ENCODE measurements at places on chromosomes 3 and 15.

DNA sequence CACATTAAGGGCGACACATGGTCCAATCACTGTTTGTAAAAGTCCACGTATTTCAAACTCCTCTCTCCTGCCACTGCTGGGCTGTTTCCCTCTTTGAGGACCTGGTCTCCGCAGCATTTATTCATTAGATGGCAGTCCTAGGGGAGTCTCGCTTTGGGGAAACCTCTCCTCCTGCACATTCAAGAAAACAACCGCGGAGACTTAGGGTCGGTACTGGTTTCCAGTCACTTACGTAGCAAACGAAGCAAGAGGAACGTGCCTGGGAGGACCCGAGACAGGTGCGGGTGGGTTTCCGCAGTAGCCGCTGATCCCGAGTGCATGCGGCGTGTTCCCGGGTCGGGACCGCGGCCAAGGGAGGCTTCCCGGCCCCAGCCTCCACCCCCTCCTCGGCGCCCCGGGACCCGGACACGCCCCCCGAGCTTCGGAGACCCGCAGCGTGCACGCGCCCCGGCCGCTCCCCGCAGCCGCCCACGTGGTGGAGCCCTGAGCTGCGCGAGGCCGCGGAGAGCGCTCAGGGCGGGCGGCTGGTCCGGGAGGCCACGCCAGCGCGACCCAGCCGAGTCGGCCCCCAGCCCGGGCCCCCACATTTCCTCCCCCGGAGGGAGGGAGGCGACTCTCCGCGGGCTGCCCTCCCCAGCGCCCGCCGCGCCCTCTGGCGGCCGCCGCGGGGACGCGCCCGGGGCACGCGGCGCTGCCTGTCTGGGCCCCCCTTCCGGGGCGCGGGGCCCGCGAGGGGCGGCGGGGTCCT lies 1.1 kb upstream of the IGF1R start:
- DNase-seq: peak; percentile 42

GRCh38 chr3:33716227-33716626 lies 1.8 kb downstream of the CLASP2 start:
- no peak for DNase-seq

DNA sequence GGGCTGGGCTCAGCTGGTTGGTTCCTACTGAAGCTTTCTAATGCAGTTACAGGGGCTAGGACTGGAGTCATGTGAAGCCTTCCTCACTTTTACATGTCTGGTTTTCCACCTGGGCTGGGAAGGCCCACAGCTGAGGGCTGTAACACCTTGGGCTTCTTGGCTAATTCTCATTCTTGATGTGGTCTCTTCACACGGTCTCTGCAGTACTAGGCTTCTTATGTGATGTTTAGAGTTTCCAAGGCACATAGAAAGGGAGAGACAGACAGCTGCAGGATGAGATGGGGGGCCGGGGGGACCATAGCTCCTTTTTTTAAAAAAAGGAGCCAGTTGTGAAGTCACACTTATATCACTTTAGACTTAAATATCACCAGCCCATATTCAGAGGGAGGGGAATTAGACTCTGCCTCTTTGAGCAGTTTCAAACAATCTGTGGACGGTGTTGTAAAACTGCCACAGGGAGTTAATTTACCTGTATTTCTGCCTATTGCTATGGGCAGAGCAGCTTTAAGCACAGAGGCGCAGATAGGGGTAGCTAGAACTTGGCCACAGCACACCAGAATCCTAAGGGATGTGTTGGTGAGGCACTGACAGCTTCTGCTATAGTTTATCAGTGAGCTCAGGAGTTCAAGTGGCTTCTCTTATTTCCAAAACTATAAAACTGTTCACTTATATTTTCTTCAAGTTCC lies 46.7 kb downstream of the NKIRAS1 start:
- no peak for DNase-seq

- DNase-seq: no peak
Measured at GRCh38 chr3:114011059-114011797, 45.1 kb downstream of the CCDC191 start.

Data from Panc1 (cell line).